ENCODE measurements at places on chromosomes 3 and 15.

DNA sequence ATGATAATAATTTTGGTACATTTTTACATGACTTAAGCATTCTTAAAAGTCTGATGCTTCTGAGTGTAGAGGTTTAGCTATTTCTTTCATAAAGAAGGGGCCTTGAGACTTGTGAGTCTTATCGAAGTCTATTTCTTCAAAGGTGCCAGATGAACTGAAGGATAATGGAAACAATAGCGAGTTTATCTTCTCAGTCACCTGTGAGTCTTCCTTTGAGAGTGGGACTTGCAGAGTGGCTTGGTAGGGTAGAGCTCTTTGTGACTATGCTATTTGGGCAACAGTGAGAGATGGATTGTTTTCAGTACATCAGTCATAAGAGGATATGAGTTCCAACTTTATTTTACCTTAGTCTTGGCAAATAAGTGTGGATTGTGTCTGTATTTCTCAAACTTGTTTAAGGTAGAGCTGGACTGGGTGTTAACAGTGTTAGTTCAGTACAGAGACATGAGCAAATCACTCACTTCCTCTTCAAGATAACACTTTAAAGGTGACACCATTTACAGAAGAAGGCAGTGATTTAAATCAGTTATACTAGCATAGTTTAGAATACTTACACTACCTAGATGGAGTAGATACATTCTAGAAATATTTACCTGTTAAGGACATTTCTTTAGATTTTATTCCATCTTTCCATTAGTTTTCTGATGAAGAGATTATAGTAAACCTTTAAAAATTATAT lies 3.2 kb downstream of the AKAP13 start:
- DNase-seq: no peak

DNA sequence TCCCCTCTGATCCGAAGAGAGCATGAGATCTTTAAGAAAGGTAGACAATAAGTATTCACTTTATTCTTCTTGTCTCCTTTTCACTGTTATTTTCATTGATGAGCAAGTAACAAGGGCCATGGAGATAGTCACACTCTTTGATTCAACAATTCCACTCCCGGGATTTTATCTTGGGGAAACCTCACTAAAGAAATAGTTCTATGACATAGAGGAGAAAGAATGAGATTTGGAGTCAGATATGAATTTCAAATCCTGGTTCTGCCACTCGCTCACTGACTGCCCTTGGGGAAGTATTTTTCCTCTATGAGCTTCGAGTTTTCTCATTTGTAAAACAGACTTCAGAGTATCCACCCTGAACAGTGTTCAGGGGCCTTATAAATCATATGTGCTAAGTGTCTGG lies 514.6 kb downstream of the NLGN1 start:
- DNase-seq: no peak

DNA sequence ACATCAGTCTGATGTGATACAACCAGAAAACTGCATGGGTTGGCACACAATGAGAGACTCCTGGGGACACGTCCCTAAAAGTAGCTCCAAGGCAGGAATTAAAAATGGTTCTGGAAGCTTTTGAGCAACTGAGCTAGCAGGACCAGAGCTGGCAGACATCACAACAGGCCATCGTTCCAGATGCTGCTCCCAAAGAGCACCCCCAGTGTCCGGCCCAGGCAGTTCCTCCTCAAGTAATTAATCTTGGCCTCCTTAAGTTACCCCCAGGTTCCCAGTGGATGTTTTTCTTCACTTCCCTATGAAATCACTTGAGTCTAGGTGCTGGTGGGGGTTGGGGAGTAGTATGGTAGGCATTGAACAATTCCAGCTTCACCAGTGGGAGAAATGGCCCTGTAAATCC lies 711.6 kb downstream of the MECOM start:
- DNase-seq: no peak

GRCh38 chr3:59257506-59257905 lies 207.7 kb upstream of the CFAP20DC start:
- no peak for DNase-seq

DNA sequence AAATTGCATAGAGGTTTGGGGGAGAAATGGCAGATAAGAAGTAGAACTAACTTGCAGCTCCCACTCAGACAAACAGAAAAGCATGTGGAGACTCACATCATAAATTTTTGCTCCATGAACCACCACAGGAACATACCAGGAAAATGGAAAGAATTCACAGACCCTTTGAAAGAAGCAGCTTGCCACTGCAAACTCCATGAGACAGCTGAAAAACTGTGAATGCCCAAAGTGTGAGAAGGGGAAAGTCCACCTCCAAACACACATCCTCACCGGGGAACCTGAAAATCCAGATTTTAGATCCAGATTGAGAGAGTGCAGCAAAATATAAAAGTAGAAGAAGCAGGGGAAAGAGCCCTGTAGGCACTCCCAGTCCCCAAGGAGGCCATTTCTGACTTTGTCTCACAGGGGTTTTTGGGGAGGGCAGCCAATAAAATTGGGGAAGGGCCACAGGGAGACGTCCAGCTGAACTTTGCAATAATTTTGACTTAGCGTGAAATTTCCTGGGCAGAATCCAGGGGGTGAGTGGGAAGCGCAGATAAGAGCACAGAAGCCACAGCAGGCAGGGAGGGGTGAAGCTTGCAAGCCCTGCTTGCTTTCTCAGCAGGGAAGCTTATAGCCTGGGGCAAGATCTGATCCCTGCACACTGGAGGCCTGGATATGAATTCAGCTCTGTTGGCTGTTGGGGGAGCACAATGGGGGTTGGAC lies 183.4 kb upstream of the UBE2E2 start:
- DNase-seq: no peak

DNA sequence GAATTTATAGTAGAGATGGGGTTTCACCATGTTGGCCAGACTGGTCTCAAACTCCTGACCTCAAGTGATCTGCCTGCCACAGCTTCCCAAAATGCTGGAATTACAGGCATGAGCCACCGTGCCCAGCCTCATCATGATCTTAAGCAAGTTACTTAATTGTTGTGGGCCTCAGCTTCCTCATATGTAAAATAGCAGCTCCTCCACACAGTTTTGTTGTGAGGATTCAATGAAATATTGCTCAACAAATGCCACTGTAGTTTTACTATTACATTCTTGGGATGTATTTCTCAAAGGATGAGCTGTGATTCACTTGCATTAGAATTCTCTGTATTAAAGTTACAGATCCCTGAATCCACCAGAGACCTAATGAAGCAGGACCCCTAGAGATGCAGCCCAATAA lies 168.8 kb downstream of the ADAMTS9 start:
- DNase-seq: no peak
